T follicular helper cell (primary cell): ENCODE measurements at places on chromosomes 7 and 10.

GRCh38 chr10:86592413-86592812 is 61.9 kb upstream of the OPN4 start:
- no peak for DNase-seq

- DNase-seq = no peak
These were observed 65.2 kb downstream of the AOAH start for GRCh38 chr7:36659172-36659516.

GRCh38 chr7:49643321-49643720 is 130.1 kb upstream of the VWC2 start:
- no peak for DNase-seq

- DNase-seq = no peak
These were observed 1314.2 kb upstream of the LRRTM3 start for GRCh38 chr10:65611592-65611991.

DNA sequence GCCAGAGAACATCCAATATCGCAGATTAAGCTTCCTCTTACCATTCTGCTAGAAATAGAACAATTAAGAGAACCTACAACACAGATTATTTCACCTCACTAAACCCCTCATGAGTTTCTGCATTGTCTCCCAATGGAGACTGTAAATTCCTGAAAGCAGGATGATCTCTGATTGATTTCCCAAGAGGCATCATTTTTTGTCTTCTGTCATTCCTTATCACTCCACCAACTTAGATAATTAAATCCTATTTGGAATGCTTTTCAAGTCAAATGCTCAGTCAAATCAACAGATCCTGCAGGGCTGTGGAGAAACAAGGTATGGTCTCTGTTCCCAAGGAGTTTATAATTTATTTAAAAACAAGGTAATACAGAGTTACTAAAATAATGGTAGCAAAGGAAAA is 161.5 kb downstream of the MTERF1 start:
- no peak for DNase-seq

DNA sequence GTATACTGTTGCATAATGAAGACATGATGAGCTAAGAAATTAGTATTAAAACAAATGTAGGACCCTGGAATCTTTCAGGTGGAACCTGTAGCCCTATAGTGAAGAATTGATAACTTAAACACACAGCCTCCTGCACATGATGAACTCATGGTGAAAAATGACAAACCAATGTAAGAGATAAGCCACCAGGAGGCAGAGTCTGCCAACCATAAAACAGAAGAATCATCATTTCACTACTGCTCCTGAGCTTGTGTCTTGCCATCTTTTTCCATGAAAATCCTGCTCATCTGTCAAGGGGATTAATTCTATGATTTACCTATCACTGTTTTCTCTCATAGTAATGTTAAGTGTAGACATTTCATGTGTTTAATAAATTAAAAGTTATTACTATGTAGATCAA is 363.9 kb downstream of the MALRD1 start:
- no peak for DNase-seq

GRCh38 chr10:112763916-112764520 is 186.0 kb upstream of the TCF7L2 start:
- no peak for DNase-seq

GRCh38 chr10:102713539-102713813 is 721 bp downstream of the ARL3 start:
- DNase-seq = no peak

- no peak for DNase-seq
These were observed 320.2 kb downstream of the CDC14C start for GRCh38 chr7:49244543-49244942.

DNA sequence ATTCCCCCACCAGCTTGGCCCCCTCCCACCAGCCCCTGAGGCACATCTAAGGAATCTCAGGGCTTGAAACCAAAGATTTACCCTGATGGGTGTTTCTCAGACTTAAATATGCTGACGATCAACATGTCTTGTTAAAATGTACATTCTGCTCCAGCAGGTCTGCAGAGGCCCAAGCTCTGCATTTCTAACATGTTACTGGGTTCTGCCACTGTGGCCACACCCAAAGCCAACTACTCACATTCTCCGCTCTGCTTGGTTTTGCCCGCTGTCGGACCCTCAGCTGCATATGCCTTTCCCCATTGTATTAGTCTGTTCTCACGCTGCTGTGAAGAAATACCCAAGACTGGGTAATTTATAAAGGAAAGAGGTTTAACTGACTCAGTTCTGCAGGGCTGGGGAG is 8.9 kb downstream of the PIP4K2A start:
- no peak for DNase-seq

DNA sequence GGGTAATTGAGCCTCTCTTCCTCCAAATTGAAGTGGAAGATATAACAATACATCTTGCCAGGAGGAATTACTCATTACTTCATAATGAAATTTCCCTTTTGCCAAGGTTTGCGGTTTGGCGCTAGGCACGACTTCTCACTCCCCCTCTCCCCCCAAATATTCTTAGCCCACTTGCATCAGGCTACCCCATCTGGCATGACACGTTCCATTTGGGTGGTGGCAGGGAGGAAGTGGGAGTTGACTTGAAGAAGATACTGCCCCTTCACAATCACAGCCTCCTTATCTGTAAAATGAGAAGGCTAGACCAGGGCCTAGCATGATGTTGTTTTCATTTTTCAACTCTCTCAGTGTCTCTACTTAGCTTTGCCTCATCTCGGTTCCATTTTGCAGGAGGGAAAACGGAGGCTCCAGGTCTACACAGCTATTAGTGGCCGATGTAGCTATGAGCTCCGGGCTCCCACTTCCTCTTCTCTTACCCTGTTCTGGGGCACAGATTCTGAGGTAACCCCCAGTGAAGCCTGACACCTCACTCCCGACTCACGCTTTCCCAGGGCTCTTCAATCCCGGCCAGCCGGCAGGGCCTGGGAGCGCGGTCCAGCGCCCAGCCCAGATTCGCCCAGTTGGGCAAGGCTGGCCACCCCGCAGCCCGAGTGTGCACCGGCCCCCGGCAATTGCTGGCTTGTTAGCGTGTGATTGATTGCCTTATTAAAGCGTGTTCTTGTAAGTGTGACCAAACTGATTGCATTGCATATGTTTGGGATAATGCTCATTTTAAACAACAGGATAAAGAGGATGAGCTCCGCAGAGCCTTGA is 6.5 kb downstream of the EVX1 start:
- DNase-seq = no peak

- DNase-seq = no peak
These were observed 417.9 kb downstream of the AUTS2 start for GRCh38 chr7:70016044-70016770.

DNA sequence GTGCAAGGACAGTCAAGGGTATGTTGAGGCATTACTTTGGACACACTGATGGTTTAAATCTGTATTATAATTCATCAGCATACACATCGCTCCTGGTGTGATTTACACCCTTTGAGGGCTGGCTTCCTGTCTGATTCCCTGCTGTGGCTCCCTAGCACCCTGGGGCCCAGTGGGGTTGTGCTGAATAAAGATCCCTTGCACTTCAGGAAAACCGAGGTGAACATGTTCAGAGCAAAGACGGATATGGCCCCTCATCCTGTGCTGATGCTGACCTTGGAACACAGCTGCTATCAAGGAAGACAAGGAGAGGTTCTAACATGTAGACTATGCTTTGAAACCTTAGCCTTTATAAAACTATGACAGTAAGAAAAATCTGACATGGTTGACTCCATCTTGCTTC is 84.6 kb upstream of the UNC5B start:
- no peak for DNase-seq

DNA sequence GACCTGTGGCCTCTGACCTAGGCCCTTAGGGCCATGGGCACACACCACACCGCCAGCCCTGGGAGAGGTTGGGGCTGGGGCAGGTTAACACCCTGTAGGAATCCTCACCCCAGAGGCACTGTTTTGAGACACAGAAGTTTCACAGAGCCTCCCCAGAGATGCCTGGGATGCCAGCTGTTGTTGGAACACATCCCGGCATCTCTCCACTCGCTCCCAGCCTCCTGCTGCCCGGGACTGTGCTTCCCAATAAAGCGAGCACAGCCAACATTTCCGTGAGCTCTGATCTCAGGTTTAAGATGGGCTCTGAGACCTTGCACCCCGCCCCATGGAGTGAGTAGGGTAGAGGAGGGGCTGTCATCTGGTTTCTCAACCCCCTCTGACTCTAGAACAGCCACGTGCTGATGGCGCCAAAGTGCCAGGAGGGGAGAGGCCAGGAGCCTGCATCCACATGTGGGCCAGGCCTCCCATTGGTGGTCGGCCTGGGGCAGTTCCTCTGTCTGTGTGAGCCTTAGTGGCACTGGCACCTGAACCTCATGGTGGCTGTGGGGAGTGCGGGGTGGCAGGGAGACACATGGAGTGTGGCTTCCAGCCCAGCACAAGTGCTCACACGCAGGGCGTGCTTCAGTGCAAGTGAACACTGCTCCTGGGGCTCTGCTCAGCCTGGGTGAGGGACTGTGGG is 54.7 kb downstream of the RASGEF1A start:
- no peak for DNase-seq

DNA sequence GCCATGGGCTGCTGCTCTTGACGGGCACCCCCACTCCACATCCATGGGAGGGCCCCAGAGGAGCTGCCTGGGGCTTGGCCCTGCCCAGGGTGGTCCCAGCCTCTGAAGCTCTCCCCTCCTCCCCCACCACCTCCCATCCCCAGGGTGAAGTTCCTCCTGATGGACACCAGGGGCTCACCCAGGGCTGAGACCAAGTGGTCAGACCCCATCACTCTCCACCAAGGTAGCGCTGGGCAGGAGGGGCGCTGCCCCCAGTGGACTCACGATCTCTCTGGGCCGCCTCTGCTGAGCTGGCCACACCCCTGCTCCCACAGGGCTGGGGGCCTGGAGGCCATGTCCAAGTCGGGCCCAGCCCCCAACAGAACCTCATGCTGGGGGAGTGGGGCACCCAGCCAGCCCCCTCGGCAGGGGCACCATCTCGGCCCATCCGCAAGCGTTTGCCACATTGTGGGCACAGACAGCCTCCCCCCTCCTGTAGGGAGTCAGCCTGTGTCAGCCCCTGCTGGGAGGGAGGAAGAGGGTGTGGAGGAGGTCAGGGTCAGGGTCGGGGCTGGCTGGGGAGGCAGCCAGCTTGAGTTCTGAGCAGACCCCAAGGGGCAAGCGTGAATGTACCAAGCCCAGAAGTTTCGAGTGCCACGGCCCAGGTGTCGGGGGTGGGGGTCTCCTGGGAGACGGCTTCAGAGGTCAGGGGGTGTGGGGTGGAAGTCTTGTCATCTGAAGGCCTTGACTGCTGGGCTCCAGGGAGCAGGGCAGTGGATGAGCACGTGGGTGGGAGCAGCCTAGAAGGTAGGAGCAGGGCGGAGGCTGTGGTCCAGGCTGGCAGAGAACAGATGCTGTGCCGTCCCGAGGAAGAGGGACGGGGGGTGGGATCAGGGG is 2.8 kb downstream of the UPK3B start:
- no peak for DNase-seq

GRCh38 chr10:61286686-61287085 is 166.5 kb downstream of the TMEM26 start:
- DNase-seq = no peak

GRCh38 chr7:99953649-99954048 is 22.2 kb downstream of the AZGP1 start:
- no peak for DNase-seq

DNA sequence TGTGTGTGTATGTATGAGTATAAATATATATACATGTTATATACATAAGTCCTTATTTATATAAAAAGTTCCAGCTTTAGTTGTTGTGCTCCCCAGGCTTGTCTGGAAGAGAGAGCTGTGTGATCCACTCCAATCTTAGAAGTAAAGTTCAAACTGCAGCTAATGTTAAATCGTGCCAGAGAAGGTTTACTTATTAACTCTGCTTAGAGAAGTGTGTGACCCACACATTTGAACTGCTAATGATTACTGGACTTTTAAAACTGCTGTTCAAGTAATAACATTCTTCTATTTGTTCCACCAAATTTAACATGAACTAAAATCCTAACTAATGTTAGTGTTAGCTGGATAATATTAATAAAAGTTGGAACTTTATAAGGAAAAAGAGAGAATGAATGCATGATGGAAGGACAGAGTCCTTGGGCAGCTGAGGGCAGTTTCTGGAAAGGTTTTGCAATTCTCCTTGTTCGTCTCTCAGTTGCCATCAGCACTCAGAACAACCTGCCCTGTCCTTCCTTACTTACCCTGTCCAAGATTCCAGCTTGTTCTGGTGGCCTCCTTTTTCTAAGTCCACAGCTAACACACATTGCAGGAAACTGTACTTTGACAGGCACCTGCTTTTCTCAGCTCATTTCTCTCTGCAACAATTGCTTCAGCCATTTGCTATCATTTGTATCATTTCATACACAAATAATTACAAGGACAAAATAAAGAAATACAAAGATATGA is 162.6 kb downstream of the FAM107B start:
- no peak for DNase-seq

GRCh38 chr7:46537191-46537905 is 616.3 kb upstream of the IGFBP3 start:
- DNase-seq = no peak

DNA sequence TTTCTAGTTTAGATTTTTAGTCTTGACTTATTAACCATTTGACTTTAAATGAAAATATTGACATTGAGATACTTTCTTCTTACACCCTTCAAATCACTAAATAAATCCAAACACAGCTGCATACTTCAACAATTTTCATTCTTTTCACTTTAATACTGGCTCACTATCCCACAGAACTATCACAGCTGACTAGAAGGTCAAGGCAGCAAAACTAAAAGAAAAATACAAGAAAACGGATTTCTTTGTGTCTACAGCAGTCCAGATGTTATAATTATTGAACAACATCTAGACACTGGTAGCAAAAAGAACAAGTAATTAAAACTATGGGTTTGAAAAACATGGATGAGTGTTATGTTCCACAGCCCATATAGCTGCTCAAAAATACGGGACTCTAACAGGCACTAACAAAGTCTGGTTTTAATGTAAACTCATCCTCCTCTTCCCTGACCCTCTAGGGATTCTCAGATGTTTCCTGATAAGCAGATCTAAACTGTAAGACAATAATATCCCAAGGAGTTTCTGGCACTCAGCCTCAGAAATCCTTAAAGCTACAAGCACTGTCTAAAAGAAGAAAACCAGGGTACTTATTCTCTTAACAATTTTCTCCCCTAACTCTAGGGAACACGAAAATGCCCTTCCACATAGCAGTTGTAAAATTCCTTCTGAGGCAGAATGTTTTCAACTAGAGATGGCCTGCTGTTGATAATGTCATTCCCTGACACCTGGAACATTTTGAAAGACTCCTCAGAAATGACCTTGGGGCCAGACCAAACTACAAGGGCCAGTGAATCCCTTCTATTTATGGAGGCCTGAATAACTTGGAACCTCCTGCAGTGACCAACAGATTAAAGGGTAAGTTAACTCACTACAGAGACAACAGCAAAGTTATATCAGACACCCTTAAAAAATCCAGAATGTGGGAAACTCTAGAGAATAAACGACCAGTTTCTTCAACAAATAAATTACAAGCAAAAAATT is 12.8 kb downstream of the DNMBP start:
- no peak for DNase-seq

- no peak for DNase-seq
These were observed 3.5 kb upstream of the KCNH2 start for GRCh38 chr7:150981644-150982043.

- no peak for DNase-seq
These were observed 3.1 kb upstream of the SORBS1 start for GRCh38 chr10:95564291-95564690.
